ENCODE measurements at places on chromosomes 16 and 17.
A peak's percentile ranks its signal among the peaks of the same experiment; 100 is the strongest.

DNA sequence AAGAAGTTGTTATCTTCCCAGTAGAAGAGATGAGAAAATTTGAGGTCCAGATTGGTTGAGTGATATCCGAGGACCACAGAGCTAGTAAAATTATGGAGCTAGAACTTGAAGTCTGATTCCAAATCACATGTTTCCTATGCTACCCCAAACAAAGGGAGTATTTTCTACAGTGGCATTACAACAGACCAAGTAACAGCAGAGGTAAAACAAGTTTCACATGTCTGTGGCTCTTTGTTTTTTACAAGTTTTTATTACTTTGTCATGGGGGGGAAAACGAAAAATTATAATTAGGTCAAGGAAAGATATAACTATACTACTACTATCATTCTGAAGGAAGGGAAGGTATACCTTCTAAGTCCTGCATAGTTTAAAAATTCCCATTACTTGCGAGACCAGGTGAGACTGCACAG lies 49.4 kb downstream of the KANSL1 start:
- DNase-seq, result no peak

GRCh38 chr17:9696279-9697044 lies 51.1 kb downstream of the USP43 start:
- DNase-seq, result no peak

GRCh38 chr16:568401-569258 lies 1.1 kb upstream of the PIGQ start:
- DNase-seq, result no peak

DNA sequence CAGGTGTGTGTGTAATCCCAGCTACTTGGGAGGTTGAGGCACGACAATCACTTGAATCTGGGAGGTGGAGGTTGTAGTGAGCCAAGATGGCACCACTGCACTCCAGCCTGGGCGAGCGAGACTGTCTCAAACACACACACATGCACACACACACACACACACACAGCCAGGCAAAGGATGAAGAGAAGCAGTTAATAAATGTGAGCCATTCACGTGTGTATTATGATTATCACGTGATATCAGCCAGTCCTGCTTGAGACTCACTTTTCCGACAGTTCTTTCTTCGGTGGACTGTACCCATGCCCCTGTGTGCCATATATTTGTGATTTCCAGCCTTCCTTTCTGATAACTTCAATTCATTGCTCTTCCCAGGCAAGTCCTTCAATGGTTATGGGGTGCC lies 119.3 kb downstream of the PRKCB start:
- DNase-seq, result no peak

DNA sequence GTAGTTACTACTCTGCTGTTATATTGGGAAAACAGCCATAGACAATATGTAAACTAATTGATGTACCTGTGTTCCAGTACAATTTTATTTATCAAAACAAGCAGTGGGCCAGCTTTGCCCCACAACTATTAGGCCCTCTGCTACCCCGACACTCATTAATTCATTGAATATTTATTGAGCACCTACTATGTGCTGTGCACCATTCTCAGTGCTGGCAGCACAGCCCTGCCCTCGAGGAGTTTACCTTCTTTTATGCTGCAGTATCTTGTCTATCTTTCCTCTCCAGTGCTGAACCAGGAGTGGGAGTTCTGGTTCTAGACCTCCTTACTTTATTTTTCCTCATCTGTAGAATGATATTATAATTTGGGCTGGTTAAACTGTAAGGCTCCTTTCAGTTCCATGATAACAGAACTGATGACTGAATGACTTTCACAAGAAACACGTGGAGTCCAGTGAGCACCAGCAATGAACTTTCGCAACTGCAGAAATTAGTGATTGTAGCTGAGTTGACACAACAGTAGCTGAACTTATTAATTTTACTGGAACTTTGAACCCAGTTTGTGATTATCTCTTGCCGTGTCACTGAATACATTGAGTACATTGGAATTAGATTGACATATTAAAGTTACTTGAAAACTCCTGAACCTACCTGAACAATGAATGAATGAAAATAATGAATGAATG lies 2.4 kb downstream of the GOSR2 start:
- no peak for DNase-seq

GRCh38 chr16:76277460-76278030 lies 344 bp downstream of the CNTNAP4 start:
- no peak for DNase-seq

- DNase-seq, result no peak
These were observed 478.3 kb upstream of the ERCC4 start for GRCh38 chr16:13441675-13442074.

DNA sequence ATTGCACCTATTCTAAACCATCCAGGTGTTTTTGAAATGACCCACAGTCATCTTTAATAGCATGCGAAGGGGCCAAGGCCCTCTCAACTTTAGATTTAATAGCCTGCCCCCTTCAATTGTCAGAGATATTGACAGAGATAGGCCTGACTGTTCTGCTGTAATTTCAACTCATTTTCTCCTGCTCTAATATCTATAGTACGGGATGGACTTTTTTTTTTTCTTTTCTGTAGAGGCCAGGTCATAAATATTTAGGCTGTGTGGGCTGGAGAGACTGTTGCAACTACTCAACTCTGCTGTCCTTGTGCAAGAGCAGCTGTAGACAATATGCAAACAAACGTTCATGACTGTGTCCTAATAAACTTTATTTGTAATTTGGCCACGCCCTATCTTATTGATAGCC lies 24.7 kb upstream of the KRT20 start:
- DNase-seq, result no peak

- DNase-seq, result no peak
These were observed 3.3 kb downstream of the DOK4 start for GRCh38 chr16:57482845-57483545.

DNA sequence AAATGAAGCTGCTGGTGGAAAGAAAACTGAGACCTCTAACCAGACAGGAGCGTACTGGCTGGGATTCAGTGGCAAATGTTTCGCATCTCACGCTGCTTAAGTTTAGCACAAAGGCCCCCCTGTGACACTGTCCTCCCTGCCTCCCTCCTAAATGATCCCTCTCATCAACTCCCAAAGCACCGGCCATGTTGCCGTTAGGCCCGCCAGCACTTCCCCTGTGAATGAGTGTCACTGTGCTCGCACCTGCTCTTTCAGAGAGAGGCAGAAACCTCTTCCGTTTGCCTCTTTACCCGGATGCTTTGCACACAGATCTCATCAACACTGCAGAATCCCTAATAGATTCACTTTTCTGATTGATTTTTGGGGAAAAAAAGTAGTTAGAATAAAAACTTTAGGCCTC lies 26.5 kb downstream of the MBTPS1 start:
- DNase-seq, result no peak

DNA sequence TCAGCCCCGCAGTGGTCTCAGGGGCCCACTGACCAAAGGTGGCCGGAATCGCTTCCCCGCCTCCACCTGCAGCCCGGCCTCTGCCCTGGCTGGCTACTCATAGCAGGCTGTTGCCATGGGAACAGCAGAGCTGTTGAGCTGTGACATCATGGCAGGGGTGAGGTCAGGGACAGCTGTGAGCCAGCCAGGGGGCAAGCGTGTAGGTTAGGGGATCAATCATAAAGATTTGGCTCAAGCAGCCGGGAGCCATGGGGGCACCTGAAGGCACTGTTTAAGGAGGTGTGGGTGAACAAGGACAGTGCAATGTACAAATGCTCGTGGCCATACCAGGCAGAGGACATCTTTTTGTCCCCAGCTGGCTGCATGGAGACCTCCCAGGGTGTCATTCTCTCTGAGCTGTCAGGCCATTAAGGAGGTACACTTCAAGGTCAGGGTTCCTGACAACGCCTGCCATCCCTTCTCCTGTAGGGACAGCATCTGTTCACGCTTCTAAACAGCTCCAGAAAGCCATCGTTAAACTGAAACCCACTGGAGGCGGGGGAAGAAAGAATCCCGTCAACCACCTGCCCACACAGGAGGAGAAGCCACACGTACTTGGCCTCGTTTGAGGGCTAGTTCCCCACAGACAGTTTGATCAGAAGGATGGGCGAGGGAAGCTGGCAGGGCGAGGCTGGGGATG lies at the start of gene CEP295NL:
Gene CEP295NL (minus strand): TSS at position 101 of the 679 bp plus-strand sequence. CDS start 1,373 bp downstream, outside the sequence.
- no peak for DNase-seq

- DNase-seq, result no peak
These were observed 36.1 kb downstream of the GINS2 start for GRCh38 chr16:85652431-85653221.

DNA sequence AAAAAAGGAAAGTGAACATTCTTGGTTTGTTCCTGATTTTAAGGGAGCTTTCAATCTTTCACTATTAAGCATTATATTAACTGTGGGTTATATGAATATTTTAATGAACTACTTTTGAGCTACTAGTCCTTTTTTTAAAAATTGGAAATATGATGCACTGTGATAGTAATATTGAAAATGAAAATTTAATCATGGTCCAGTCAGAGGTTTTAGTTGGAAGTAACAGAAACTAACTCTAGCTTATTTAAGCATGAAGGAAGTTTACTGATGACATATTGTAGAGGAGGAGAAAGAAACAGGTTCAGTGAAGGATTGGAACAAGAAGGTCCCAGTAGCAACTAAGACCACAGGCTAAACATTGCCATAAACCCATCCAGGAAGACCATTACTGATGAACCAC lies 20.8 kb upstream of the TMIGD1 start:
- DNase-seq, result no peak

DNA sequence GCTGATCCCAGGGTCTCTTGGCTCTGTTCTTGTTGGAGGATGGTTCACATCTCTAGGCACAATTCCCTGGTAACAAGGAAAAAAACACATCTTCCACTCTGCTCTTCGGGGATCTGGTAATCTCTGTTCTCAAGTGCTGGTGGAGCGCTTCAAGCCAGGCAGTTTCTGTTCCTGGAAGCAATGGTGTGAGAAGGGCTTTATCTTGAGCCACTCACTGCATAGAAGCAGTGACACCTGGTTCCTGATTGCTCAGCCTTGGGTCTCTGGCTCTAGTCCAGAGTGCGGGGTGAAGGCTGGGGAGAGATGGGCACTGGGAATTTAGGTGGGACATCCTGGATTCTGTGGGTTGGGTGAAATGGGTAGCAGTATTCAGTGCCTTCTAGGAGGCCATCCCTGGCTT lies 14.1 kb downstream of the AKAP1 start:
- DNase-seq, result no peak

GRCh38 chr17:29376667-29377270 lies 13.4 kb upstream of the TAOK1 start:
- no peak for DNase-seq

DNA sequence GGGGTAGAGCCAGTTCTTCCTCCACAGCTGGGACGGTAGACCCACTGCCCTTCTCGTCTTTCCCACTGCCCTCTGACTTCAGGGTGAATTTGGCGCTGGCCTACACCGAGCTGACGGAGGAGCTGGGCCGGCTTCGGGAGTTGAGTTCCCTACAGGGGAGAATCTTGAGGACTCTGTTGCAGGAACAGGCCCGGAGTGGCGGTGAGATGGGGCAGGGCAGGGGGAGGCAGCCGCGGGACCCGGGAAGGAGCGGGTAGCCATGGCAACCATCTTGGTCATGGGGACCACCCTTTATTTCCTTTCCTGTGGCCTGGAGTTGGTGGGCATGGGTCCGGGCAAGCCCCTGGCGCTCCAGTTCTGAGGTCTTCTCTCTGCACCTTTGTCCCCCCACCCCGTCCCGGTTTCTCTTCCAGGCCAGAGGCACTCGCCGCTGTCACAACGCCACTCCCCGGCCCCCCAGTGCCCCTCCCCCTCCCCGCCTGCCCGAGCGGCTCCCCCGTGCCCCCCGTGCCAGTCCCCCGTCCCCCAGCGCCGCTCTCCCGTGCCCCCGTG lies 14.4 kb downstream of the TBKBP1 start:
- DNase-seq, result no peak

DNA sequence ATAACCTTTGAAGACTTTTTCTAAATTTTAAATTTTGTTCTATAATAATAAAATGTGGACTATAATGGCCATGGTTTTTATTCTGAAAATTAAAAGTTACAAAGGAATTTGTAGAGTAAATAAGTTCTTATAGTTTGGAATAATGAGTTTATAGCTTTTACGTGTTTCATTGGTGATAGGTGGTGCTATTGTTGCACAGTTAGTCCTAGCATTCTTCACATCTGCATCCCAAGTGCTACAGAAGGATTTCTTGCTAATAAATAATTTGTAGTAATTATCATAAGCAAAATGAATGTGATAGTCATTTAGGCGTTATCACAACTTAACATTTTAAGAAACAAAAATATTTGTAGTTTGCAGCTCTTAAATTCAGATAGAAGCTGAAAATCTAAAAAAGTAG lies 67.9 kb downstream of the BCAS3 start:
- no peak for DNase-seq

- DNase-seq, result peak; percentile 24
These were observed 84.1 kb upstream of the TOB1 start for GRCh38 chr17:50949989-50950877.

- no peak for DNase-seq
These were observed 10.1 kb upstream of the KREMEN2 start for GRCh38 chr16:2953706-2954627.

GRCh38 chr16:55271945-55272513 lies 52.0 kb upstream of the IRX6 start:
- no peak for DNase-seq

GRCh38 chr16:23514381-23515152 lies 4.3 kb upstream of the GGA2 start:
- no peak for DNase-seq

DNA sequence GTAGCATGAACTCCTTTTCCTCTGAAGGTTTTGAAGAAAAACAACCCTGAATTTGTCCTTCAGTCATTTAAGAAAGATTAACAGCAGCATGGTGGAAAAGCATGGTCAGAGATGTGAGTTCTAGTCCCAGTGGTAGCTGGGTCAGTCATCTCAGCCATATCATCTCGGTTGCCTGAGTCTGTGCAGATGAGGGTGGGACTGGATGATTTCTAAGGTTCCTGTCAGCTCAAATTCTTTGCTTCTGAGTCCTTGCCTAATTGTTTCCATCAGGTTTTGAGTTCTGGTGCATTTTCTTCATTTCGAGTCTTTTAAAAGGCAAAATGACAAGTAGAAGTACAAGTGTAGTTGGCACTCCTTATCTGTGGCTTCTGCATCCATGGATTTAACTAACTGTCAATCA lies 63.9 kb downstream of the TNRC6C start:
- DNase-seq, result no peak
